ENCODE measurements at places on chromosomes 1 and 21.
A peak's percentile ranks its signal among the peaks of the same experiment; 100 is the strongest.

DNA sequence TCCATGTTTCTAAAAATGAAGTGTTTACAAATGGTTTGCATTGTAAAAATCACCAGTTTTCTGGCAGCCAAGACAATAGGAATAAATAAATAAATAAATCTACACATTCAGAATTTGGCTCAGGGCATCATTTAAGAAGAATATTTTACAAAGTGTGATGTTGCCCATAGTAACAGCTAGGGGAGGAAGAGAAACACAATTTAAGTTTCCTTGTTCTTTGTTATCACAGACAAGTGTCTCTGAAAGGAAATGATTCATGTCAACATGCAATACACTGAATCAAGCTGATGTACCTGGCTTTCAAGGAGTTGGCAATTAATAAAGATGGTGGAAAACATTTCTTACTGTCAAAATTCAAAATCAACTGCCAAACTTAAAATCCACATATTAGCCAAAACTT lies 74.7 kb downstream of the LHX8 start:
- no peak for DNase-seq

DNA sequence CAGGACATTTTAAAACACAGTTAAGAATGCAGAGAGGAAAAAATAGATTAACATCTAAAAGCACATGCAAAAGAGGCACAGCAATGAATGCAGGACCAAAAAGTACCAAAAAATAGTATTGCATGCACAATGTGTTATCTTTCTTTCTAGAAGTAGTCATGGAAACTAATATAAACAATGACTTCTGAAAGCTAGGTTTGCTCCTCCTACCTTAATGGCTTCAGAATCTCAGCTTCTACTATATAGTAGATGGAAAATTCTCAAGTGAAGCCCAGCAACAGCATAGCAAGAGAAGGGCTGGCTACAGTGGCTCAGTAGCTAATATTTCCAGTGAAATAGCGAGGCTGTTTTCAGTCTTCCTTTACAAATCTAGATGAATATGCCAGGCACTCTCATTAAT lies 125.1 kb downstream of the CRB1 start:
- DNase-seq, result no peak

DNA sequence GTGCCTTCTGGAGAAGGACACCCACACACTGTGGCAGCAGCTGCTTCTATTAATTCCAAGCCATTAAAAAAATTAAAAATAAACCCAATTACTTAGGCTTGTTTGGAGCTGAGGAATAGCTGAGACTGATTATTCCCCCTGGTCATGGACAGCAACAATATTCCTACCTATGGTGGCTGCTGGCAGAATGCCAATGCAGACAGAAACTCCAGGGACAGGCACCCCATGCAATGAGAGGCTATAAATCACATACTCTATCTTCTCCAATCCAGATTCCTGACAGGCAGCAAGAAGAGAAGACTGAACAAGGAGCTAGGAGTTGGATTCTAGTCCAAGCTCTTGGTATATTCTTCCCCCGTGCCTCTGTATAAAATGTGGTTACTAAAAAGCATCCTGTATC lies 275.4 kb upstream of the BEND5 start:
- peak; percentile 25 for DNase-seq

- DNase-seq, result no peak
These were observed 450.7 kb downstream of the CAMTA1 start for GRCh38 chr1:7235871-7236517.

DNA sequence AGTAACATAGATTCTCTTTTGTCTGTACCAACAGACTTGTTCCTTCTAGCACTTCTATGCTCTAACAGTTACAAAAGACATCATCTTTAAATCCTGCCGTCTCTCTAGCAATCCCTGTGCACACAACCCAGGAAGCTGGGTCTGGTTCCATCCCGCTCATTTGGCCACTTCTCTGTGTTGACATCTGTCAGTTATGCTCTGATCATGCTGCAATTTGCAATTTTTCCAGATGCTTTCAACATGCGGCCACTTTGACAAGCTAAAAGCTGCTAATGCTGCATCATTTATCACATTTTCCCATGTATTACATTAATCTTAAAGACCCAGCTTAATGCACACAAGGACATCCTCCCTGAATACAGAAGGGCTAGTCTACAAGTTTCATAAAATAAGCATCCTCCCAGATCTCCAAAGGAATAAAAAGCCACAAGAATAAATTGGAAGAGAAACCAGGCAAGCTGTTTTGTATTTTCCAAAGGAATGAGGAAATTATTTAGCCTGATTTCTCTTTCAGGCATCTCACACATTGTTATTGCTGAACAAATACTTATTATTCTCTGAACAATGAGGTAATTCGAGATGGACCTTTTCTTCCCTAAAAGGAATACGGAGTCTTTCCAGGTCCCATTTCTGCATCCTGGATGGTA lies 19.0 kb upstream of the LRRC52 start:
- no peak for DNase-seq

DNA sequence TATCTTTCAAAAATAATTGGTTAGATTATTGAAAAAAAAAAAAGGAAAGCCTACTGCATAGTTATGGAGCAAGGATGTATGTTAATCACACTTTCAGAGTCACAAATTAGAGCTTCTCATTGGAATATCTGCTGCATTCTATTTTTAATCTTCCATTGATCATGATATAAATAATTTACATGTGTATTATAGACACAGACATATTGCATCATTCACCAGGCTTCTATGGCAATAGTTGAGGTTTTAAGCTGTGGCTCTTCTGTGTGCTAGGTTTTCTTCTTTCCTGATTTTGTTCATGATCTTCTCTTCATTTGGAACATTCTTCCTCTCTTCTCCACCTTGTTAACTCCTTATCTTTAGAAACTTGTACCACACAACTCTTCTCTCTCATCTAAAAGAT lies 123.2 kb upstream of the HMCN1 start:
- DNase-seq, result no peak

DNA sequence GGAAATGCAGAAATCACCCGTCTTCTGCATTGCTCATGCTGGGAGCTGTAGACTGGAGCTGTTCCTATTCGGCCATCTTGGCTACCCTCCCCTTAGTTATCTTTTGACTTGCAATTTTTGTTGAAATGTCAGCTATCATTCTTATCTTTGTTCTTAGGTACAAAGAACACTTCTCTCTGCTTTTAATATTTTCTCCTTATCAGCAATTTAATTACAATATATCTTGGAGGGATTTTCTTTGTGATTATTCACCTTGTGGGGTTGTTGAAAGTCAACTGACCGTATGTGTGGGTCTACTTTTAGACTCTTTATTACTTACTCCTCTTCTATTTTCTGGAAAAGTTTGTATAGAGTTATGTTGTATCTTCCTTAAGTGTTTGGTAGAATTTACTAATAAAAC lies 43.1 kb upstream of the PKP1 start:
- DNase-seq, result no peak

GRCh38 chr1:1222575-1223225 lies 8.7 kb upstream of the TNFRSF4 start:
- DNase-seq, result no peak

DNA sequence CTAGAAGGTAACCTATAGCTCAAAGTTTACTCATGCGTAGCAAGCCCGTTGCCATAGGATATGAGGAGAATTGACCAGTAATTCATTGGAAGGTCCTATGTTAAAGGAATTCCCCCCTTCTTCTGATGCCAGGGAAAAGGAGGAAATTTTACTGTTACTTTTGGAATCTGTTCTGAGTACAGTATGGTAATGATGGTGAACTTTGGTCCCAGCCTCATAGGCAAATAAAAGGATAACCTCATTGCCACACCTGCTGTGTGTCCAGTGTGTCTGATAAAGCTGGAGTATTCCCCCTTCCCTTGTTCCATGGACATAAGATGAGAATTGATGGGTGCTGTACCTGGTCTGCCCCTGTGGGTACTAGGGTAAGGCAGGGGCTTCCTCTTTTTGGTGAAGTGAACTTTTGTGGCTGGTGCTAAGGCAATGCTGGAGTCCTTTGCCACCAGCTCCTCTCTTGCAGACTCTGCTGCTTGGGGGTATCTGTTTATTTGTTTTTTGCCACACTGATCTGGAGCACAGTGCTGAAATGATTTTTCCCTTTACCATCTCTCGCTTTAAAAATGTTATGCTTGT lies 22.2 kb downstream of the MPZ start:
- DNase-seq, result peak; percentile 15

DNA sequence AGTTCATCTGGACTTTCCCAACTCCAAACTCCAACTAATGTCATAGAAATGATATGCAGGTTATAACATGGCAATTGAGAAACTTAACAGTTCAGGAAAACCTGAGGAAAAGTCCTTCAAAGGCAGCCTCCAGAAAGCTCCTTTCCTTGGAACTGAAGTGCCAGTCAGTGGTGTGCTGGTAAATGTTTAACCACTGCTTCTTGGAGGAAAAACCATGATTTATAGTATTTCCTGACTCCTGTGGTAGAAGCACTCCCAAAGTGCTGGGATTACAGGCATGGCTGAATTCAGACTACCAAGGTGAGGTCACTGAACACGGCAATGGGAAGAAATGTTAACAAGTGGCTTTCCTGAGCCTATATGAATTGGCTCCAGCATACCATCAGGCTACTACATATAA lies 26.7 kb upstream of the ZNHIT6 start:
- peak; percentile 3 for DNase-seq

DNA sequence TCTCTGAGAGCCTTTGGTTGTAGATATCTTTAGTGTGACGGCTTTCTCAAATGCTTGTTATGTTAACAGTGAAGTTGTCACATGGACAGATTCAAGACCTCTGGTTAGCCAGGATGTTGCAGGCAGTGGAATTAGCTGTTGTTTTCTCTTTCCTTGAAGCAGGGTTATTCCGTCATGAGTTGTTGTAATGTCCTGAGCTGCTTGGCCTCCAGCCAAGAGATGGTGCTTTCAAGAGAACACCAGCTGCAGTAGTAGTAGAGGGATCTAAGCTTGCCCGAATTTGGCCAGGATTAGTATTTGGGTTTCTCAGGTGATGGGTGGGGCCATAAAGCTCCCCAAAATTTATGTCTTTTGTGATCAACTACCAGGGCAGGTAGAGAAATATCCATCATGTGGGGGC lies 13.4 kb downstream of the KCNE1 start:
- no peak for DNase-seq

DNA sequence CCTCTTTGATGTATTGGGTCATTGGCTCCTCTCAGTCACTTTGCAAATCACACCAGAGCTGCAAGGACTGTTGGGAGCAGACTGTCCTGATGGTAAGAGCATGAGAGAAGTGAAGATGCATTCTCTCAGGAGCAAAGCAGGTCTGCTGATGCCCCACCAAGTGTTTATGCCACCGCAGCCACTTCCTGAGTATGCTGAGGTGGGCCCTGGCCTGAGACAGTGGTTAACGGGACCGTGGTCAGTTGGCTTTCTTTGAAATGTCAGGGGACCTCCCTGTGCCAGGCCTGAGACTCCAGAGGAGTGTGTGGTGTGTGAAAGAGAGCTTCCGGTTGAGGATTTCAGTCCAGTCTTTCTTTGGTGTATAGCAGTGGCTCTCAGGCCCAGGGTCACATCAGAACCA lies 79.4 kb downstream of the SPATA46 start:
- no peak for DNase-seq

GRCh38 chr1:37989361-37989930 lies 376 bp downstream of the SF3A3 start:
- DNase-seq, result peak; percentile 57

GRCh38 chr21:42392731-42393442 lies 3.0 kb downstream of the TMPRSS3 start:
- DNase-seq, result peak; percentile 55

- no peak for DNase-seq
These were observed 13.8 kb downstream of the LYST start for GRCh38 chr1:235852887-235853286.

DNA sequence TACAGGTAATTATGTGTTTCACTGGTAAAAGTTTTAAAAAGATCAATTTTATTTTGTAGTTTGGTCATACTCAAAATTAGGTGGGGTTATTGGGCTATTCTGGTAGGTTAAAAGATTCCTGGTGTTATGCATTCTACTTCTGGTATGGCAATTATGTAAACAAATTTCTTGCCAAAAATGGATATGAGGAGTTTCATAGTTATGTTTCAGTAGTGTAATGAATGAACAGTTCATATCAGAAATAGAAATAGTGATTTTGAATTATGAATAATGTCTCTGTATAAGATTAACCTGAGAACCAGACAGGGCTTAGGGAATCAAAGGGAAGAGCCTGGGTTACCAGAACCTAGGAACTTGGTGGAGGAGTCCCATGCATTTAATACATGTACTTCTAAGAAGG lies 15.9 kb downstream of the ATF6 start:
- DNase-seq, result no peak

DNA sequence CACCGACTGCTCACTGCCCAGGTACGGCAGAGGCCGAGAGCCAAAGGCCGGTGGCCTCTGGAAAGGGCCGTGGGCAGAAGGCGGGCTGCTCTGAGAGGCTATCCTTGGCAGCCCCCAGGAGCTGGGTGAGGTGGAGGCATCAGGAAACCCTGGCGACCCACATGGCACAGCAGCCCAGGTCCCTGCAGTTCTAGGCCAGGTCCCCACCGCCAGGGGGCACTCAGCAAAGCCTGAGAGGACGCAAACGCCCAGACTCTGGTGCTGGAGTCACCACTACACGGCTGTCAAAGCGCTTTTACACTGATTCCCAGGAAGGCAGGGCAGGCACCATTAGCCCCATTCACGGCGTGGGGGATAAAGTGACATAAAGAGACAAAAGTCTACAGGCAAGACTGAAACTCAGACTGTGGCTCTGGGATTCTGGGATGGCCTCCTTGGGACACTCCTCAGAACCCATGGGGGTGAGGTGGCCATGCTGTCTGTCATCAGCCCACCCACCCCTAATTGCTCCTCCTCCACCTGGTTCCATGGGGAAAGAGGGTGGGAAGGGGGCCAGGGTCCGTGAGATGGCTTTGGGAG lies 4.9 kb downstream of the PLEKHG5 start:
- peak; percentile 90 for DNase-seq

Measured in stomach (tissue), 19 donors.